HuH-7 (cell line): ENCODE measurements at places on chromosomes 12 and 14.

DNA sequence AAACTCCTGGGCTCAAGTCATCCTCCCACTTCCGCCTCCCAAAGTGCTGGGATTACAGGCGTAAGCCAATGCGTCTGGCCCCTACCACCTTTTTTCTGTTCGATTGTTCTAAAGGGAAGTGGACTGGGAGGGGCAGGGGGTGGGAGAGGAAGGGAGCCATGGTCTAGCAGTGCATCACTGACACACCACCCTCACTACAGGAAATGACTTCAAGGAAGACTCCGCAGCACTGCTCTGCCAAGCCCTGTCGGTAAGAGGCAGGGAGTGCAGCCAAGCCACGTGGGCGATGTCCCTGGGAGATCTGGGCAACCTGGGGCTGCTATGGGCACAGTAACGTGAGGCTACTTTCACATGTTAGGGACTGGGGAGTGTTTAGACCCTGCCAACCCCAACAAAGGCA, 18.0 kb downstream of the LRRC74A start:
- DNase-seq = no peak

- DNase-seq = no peak
Observed at GRCh38 chr12:102463659-102464249, 16.6 kb downstream of the IGF1 start.

- no peak for DNase-seq
Observed at GRCh38 chr14:65794674-65795279, 382.2 kb downstream of the FUT8 start.

DNA sequence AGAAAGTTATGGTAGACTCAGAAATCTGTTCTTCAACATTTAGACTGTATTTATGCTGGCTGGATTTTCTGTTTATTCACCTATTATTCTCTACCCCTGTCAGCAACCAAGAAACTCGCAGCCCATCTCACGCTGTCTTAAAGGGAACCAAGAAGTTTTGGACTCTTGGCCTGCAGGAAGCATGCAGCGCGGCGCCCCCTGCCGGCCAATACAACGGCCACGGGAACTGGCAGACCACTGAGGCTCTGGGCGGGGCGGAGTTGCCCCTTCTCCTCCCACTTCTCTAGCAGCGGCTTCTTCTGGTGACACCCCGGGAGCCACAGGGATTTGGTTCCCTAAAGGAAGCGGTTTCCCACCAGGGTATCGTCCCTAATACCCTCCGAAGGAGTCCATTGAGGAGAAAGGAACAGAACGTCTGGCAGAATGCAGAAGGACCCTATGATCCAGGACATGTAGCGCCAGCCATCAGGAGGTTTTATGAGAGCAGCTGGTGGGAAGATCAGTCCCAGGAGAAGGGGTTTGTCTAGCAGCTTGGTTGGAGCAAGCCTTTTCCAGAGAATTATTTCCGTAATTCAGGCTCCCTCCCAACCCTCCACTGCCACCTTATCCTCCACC, 21.0 kb upstream of the RNASE2 start:
- DNase-seq = peak; percentile 18

- no peak for DNase-seq
Observed at GRCh38 chr12:105588106-105588505, 257.6 kb downstream of the C12orf75 start.

DNA sequence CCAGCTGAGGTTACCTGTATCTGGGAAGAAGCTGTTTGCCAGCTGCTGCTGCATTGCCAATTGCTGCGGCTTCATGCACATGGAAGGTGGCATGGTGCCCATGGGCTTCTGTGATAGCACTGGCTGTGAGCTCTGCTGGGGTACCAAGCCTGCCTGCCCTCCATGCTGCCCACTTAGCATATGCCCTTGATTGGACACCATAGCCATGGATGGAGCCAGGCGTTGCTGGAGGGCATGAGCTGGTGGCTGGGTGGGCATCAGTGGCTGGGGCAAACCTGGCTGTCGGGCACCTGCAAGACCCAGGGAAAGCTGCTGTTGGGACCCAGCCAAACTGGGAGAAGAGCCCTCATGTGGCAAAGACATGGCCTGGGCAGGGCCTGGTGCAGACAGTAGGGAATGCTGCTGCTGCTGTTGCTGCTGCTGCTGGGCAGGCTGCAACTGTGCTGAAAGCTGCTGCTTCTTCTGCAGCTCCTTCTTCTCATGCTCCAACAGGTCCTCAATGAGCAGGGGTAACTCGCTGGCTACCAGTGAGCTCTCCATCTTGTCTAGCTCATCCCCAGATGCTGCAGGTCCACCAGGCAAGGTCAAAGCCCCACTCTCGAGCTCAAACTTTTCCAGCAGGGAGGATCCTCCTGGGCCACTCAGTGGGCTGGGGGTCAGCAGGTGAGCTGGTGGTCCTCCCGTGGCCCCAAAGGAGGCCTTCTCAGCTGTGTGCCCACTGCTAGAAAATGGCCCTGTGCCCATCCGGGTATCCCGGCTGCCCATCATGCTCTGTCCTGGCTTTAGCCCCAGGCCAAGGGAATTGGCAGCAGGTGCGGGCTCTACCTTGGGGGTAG, 18.8 kb upstream of the PRKAG1 start:
- DNase-seq = no peak
